ENCODE measurements at places on chromosomes 4 and X.

- DNase-seq, result no peak
These were observed 11.0 kb downstream of the ARHGAP36 start for GRCh38 chrX:131068945-131069719.

DNA sequence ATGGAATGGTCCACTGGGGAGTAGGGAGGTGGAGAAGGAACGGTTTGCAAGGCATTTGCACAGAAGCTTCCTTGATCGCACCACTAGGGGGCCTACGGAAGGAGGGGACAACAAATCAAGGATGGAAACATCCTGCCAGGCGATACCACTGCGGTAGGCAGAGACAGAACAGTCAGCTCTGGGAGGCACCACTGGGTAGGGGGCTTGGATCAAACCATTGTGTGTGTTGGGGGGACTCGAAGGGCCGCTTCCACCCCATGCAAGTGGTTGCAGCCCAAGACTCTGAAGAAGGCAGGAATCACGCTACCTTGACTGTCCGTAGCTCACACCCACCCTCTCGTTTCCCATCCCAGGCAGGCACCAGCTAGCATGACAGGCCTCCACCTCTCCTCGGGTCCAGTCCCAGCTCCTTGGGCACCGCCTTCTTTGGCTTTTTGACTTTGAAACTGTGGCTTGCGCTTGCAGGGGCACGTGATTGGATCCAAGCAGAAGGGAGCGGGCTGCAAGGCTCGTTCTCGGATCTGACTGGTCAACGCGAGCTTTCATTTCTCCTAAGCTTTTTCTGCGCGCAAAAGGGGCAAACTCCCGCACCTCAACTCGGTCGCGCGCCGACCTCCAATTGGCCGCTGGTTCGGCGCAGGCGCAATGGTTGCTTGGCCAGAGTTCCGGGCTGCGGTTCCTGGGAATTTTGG is 28.4 kb downstream of the GAGE1 start:
- no peak for DNase-seq

GRCh38 chr4:154294652-154295350 is 196.8 kb downstream of the DCHS2 start:
- DNase-seq, result no peak

DNA sequence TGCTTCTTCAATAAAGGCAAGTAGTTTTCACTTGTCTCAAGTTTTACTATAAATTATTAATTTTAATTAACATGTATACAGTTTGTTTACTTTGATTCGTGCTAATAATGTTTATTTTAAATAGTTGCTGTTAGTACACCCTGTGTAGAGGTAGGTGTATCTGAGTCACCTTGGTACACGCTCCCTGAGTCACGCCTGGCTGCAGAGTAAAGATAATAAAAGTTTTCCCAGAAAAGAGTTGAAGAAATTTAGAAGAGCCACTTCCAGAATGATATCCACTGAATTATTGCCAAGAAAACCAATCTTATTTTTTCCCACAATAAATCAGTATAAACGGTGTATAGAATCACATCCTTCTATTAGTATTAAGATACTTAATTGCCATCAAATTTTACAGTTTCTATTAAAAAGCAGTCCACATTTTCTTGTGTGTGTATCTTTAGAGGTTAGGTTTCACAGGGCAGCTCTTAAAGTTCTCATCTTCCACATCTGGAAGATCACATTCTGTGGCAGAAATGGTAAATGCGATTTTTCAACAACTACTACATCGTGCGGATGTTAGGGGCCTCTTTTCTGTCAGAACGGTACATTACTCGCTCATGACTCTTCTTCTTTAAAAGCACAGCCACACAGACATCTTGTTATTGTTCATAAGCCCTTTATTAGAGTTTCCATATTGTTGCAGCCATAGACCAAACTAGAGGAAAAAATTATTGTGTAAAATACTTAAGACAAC is 55.4 kb downstream of the HADH start:
- no peak for DNase-seq

DNA sequence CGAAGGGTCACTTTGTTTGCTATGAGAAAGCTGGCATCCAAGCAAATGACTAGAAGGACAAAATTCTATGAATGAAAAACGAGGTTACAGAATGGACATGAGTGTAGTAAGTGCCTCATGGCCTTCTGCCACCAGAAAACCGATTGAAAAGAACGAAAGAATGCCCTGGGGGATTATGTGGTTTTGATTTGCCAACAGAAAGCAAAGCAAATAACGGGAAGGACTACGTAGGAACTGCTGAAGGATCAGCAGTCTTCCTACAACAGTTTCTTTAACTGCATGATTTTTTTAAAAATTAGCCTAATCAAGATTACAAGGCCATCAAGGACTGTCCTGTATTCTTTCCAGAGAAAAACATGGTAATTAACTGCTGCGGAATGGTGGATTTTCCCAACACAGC is 50.6 kb downstream of the NRK start:
- DNase-seq, result no peak

GRCh38 chr4:2105559-2105958 is 46.4 kb downstream of the NAT8L start:
- DNase-seq, result no peak

DNA sequence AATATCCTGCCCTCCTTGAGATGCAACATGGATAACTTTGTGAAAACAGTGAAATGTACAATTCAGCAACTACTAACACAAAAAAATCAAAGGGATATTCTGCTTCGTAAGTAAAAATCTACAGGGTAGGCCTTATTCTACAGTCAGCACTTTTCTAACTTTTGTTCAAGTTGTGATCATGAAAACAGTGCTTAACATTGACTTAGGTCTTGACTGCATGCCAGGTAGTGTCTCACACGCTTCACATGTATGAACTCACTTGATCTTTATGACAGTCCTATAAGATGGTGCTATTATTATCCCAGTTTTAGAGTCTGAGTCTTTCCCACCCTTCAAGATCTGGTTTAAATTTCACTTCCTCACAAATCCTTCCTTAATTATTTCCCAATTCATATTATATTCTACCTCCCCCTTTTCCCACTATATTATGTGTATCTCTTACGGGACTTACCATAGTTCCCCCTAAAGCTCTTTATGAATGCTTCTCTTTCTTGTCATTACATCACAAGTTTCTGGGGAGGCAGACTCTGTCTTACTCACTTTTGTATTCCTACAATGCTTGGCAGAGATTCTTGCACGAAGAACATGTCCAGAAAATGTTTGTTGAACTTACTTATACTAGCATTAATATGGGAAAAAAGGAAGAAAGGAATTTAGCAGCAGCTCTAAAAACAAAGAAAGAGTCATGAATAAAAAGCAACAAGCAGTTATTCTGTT is 179.8 kb downstream of the SCFD2 start:
- no peak for DNase-seq

DNA sequence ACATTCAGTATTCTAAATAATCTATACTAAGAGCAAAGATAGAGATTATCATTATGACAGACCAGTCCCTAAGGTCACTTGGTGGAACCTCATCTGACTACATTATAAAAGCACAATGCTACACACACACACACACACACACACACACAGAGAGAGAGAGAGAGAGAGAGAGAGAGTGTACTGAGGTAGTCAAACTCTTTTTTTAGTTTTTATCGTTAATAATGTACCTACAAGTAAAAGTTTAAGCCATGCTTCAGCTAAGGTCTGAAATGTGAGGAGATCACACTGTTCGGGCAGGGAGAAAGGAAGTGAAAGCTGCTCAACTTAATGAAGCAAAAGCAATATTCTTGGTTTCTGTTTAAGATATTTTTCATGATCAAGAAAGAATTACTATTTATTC is 75.8 kb upstream of the CCDC160 start:
- DNase-seq, result no peak

GRCh38 chr4:168411318-168412150 is 68.8 kb downstream of the DDX60L start:
- no peak for DNase-seq

GRCh38 chrX:132968296-132968949 is 10.0 kb upstream of the HS6ST2 start:
- DNase-seq, result no peak

GRCh38 chr4:146182443-146182842 is 6.9 kb downstream of the LSM6 start:
- DNase-seq, result no peak

DNA sequence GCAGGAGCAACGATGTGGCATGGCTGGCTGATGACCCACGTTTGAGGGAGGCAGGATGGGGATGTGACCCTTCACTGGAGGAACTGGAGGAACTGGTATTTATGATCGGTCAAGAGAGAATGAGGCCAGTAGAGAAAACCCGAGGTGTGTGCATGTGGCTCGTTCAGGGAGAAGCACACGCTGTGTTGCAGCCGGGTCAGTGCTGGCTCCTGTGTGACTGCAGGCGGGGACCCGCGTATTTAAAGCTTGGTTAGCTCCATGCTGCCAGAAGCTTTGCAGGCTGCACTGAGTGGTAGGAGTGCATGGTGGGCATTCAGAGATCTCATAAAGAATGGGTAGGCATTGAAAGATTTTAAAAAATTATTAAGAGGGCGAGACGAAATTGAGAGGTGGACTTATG is 52.1 kb downstream of the NELFA start:
- no peak for DNase-seq

GRCh38 chr4:126599746-126600145 is 1033.0 kb upstream of the INTU start:
- DNase-seq, result no peak

GRCh38 chrX:119118780-119119395 is 8.7 kb downstream of the KIAA1210 start:
- no peak for DNase-seq

DNA sequence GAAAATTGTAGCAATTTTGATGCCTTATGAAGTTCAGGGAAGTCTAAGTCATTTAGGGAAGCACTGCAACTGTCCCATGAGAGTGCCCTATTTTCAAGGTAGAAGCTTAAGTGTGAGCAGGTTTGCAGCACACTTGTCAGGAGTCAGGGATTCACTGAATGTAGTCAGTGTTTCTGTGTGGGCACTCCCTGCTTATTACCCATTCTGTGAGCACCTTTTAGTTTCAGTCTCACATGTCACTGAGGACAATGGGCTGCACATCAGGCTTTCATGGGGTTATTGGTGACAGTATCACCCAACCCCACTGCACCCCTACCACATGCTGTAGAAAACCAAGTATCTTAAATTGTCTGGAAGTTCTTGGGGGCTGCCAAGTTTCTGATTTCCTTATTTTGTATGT is 2.9 kb upstream of the CCNG2 start:
- no peak for DNase-seq

DNA sequence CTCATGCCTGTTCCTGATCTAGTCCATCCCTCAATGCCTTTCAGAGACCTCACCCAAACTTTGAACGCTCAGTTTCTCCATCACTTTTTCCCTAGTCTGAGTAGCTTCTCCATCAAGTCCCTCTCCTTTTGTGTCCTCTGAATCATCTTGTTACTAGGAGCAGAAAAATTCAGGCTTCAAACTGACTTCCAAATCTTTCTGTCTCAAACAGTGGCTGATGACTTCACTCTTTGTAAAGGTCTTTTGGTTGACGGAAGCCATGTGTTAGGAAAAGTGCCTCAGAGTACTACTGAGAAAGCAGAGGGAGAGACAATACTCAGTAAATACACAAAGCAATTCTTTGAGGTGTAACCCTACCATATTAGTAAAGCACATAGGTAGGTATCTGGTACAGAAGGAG is 65.7 kb upstream of the CAMK2D start:
- no peak for DNase-seq

GRCh38 chr4:77308843-77309242 is 151.8 kb downstream of the CCNG2 start:
- no peak for DNase-seq

DNA sequence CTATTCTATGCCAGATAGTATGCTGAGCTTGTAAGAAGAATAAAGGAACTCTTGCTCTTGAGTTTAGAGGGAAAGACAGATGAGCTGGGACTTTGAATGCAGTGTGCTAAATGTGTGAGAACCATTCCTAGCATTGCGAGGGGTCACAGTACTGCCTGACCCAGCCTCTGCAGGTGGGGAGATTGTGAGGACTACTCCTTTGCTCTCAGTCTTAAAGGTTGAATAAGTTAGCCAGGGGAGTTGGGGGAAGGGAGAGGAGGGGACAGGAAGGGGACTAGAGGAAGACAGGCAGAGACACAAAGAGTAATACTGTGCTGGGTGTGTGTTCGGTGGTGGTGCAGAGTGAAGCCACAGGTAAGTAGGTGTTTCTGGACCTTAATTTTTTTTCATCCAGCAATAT is 41.7 kb downstream of the DCUN1D4 start:
- DNase-seq, result no peak

- no peak for DNase-seq
These were observed 41.6 kb downstream of the SYNPO2 start for GRCh38 chr4:118930255-118930654.

GRCh38 chrX:44596277-44596676 is 53.6 kb upstream of the FUNDC1 start:
- no peak for DNase-seq
